ENCODE measurements at places on chromosomes 2 and 18.

DNA sequence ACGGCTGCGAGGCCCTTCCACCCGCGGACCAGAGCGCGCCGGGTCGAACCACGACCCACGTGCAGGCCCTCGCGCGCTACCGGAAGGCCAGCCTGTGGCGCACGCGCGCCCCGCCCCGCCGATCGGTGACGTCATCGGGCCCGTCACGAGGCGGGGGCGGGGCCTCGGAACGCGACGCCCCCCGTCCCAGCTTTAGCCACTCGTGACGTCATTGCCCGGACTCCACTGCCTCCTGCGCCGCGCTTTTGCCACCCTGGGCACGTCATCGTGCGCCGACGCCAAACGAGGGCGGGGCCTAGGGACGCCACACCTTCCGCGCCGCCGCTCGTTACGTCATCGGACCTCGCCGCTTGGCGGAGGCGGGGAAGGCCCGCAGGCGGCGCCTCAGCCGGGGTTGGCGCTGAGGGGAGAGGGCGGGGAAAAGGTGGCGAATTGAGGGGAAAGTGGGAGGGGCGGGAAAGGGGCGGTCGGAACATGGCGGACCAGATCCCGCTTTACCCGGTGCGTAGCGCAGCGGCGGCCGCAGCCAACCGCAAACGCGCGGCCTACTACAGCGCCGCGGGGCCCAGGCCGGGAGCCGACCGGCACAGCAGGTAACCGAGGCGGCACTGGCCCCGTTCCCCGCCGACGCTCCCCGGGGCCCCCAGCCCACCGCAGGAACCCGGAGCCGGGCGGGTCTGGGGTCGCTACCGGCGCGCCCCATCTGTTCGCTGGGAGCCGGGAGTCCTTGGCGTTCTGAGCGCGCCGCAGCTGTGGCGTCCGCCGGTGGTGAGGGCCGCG lies at the start of gene ATP9B:
ATP9B (plus strand) TSS at position 458 of the 780 bp plus-strand sequence; CDS start at position 475, 17 bp downstream.
- peak; percentile 87 for DNase-seq

- no peak for DNase-seq
These were observed 670.6 kb downstream of the BCL11A start for GRCh38 chr2:59882822-59883221.

DNA sequence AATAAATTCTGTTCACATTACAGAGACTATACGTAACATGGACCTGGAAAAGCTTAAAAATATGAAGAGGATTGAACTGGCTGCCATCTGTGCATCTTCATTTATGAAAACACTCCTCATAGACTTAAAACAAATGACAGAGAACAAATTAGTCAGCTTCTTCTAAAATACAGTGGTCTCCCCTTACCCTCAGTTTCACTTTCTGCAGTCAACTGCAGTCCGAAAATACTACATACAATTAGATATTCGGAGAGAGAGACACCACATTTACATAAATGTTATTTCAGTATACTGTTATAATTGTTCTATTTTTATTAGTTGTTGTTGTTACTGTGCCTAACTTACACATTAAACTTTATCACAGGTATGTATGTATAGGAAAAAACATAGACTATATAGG lies 6.5 kb downstream of the RNF103 start:
- DNase-seq = no peak

GRCh38 chr18:80196528-80197320 lies 50.6 kb downstream of the PARD6G start:
- DNase-seq = no peak

DNA sequence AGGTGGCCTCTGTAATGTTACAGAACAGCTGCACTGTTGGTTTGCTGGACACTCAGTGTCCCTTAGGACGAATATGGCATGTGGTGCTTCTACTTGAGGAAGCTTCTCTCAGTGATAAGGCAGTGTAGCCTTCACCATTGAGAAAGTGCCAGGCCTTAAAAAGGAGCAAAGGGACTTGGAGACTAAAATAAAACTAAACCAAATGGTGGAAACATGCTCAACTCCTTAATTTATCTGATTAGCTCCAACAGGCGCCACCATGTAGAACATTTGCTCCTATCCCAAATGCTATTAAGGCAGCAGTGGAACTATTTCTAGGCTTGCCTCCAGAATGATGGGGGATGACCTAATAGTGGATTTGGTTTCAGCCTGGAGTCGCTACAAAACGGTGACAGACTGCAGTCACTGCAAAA lies 77.5 kb upstream of the MYL1 start:
- DNase-seq = no peak

DNA sequence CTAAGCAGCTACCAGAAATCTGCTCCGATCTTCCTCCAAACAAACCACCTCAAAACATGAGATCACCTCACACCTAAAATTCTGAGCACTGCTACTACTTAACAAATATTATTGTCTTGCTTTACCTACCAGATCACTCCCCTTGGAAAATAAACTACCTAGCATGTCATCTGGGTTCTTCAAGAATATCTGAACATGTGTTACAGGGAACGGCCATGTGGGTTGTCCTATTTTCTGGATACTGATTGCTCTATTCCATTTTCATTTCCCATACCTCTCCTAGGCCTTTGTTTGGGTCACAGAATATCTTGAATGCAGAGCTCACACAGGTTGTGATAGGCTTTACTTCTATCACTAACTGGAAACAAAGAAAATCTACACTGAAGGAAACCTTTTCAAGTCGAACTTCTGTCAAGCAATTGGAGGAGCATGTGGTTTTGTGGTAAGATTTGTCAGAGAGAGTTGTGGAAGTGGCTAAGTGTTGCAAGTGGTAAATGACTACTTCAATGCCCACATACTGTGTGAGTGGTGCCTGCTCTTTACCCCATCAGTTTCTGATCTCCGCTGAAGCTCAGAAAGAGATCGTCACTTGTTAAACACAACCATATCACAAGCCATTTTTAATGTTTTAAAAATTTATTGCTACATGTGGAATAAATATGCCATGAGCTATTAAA lies 739.1 kb upstream of the ZEB2 start:
- DNase-seq = no peak

DNA sequence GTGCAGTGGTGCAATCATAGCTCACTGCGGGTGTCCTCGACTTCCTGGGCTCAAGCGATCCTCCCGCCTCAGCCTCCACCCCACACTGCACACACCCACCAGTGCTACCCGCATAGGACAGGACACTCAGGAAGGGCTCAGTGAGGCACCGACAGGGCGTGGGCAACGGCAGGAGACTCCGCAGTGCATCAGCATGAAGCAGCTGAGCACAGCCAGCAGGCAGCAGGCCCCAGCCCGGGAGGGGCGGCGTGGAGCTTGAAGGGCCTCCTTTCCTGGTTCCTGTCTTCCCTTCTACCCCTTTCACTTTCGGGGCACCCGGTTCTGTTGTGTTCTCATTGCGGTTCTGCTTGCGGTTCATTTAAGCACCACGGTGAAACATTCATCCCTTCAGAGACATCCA lies 89.8 kb downstream of the ZNF516 start:
- no peak for DNase-seq

GRCh38 chr2:160210599-160211138 lies 10.6 kb upstream of the ITGB6 start:
- DNase-seq = peak; percentile 92

GRCh38 chr2:159118859-159119500 lies 150.5 kb downstream of the TANC1 start:
- no peak for DNase-seq

DNA sequence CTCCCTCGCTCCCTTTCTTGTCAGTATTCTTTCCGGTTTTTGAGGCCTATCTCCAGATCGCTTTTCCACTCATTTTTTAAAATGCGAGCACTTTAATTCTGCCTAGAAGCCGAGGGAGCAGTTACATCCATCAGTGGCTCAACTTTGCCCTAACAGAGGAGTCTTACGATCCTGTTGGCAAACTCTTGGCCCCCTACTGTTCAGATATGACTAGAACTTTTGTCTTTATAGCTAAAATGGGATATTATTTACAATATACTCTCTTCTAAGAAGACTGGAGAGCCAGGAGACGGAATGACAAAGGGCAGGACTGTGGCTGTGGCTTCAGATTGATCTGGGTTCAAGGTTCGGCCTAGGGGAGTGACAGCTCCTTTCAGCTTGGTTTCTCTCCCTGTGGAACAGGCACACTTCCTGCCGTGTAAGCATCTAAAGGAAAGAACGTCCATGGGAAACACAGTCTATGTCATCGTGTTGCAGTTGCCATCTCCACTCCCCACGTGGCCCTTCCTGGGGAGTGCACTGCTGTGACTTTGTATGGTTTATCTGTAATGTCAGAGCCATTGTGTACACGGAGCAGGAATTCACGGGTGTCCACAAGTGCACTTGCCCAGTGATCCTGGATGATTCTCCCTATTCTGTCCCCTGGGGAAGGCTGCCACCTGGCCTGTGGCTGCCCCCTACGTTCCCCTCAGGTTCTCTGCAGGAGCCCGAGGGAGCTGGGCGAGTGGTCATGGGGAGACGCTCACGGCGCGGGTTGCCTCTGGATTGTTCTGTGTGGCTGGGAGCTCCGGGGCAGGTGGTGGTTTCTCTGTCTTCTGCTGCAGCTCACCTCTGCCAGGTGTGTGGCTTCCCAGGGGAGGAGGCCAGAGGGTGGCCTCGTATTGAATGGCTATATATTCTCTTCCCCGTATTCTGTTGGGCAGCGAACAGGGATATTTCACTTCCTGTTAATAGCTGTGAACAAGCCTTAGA lies 222.0 kb downstream of the LDLRAD4 start:
- DNase-seq = no peak

- DNase-seq = no peak
These were observed 1.5 kb downstream of the MMADHC start for GRCh38 chr2:149586063-149586462.

DNA sequence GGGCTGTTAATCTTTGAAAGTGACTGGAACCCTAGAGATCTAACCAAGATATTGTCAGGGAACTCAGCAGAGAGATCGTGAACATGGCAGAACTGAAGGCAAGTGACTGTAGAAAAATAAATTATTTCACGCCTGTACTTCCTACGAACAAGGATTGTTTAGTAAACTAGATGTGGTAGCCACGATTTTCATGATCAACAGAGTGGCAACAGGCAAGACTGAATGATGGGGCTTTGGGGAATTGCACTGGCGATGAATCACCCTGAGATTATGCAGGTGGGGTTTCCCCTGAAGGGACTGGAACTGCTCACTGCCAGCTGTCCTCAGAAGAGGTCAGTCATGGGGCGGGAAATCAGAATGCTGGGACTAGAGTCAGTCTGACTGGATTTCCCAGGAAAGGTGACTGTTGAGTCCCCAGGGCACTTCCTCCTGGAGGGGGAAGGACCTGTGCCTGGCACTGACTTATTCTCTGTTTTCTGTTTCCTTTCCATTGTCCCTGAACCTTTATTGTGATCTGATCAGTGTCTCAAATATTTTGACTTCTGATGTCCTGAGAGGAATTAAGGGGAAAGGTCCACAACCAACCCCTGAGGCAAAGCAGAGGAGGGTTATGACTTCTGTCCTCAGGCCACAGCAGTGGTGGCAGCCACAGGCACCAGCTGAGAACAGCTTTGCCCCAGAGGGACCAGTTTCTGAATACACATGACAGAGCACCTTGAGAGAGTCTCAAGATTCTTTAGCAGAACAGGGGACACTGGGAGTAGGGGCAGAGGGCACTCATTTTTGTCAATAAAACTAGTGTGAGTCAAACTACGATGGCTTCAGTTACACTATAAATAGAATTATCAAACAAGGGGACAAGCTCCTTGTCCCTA lies 70.0 kb downstream of the NAB1 start:
- DNase-seq = peak; percentile 81

DNA sequence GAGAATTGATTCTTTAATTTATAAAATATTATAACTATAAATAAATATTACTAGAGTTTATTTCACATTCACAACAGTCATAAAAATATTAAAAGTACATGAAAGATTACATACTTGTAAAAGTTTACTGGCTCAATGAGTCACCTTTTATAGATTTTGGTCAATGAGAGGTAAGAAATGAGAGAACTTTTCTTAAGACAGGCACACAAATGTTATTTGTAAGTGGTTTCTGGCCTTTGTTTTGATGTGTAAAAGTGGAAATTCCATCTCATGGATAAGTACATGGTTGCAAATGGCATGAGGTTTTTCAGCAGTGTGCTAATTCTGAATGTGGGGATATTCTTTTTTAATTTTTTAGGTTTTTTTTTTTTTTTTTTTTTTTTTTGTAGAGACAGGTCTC lies 63.8 kb downstream of the TTC27 start:
- DNase-seq = no peak

GRCh38 chr2:72806280-72806945 lies 19.4 kb downstream of the EXOC6B start:
- DNase-seq = no peak

- no peak for DNase-seq
These were observed 7.0 kb upstream of the VSNL1 start for GRCh38 chr2:17533546-17533945.

- no peak for DNase-seq
These were observed 57.4 kb downstream of the ATIC start for GRCh38 chr2:215369181-215369760.

DNA sequence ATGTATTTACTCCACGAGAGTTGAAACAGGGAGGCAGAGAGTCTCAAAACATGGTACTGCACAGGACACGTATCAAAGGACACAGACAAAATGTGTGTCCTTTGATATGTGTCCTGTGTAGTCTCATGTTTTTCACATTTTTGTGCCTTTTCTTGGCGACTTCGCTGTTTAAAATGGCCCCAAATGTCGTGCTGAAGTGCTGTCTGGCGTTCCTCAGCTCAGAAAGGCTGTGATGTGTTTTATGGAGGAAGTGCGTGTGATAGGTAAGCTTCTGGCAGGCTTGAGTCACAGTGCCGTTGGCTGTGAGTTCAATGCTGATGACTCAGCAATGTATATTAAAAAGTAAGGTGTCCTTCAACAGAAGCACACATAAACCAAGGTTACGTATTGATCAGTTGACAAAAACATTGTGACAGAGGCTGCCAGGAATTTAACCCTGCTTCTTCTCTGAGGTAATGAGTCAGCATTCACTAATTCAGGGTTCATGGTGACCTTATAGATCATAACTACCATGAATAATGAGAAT lies 78.2 kb downstream of the DYSF start:
- DNase-seq = no peak

DNA sequence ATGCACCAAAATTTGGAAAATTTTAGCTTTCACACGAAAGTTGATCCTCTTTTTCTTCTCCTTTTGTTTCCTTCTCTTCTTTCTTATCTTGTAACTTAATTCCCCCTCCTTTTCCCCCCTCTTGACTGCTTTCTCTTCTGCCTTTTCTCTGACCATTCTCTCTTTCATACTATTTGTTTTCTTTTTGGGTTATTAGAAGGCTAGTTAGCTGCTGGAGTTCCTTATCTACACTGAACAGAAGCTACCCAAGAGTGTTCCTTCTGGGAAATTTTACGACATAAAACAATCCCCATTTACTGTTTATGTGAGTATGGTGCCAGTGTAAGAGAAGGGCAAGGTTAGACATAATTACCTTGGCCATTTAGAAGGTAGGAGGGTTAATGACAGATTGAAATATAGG lies 218.4 kb upstream of the DTNA start:
- no peak for DNase-seq

DNA sequence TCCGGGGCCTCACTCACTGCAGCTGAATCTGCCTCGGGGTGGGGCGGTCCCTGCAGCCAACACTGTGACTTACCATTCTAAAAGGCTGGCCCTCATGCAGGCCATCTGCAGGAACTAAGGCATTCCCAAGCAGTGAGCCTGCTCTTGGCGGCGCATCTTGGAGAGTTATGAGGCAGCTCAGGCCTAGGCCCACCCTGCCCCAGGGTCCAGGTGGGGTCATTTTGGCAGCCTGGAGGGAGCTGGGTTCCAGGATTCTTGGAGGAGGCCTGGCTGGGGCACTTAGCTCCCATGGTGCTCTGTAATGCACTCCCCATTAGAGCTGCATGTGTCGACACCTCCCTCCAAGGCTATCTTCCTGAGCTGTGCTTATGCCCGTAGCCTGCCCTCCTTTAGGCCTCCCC lies 14.8 kb upstream of the BIN1 start:
- no peak for DNase-seq
